HepG2 (cell line): ENCODE measurements at places on chromosomes 7 and 10.
A peak's percentile ranks its signal among the peaks of the same experiment; 100 is the strongest.

- DNase-seq, result no peak
These were observed 191.5 kb downstream of the CELF2 start for GRCh38 chr10:11208908-11209829.

DNA sequence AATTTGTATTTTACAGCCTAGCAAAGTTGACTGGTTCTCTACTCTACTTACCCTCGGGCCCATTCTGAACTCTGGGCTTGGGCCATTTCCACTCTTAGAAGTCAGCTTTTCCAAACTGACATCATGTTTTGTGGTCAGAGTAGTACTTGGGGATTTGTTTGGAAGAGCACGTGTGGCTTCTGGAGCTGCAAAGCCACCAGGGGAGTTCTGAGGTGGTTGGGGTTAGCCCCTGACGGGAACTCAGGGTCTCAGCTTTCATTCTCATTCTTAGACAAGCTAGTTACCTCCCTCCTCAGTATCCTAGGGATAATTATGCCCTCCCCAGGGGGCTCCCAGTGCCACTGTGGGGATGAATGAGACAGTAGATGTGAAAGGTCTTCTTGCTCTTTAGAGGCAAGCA, 647.7 kb upstream of the GALNT17 start:
- DNase-seq, result no peak

- no peak for DNase-seq
These were observed 152.6 kb downstream of the BMPER start for GRCh38 chr7:34057956-34058355.

- no peak for DNase-seq
These were observed 701.3 kb upstream of the KCND2 start for GRCh38 chr7:119571666-119572065.

DNA sequence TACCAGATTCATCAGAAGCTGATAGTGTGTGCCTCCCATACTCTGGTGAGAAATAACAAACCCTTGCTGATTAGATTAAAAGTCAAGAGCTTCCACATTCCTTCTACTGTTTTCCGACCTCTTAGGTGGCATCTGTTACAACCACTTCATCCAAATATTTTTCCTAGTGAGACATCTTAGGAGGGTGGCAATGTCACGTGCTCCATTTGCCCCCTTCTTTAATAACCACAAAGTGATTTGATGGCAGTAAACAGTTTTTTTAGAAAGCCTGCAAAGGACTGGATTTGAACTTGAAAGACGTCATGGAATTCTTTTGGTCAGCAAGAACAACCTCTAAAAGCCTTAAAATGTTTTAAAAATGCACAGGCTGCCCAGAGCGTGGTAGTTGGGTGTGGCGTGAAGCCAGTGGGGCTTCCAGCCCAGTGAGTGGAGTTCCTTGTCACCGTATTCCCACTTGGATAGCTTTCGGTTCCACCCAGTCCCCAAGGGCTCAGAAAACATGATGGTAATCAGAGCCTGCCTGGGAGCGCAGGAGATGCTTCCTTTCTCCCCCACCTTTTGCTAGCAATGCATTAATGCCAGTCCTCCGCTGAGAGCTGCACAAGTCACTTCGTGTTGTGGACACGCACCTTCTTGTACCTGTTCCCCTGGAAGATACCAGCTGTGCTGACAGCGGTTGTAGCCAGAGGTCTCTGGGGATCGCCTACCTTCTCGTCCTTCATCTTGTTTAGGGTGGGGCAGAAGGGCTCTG, 256.4 kb downstream of the KIAA1217 start:
- DNase-seq, result no peak

GRCh38 chr7:24325708-24326107, 41.7 kb downstream of the NPY start:
- no peak for DNase-seq

GRCh38 chr7:100583132-100584053, 2.5 kb downstream of the LRCH4 start:
- no peak for DNase-seq

DNA sequence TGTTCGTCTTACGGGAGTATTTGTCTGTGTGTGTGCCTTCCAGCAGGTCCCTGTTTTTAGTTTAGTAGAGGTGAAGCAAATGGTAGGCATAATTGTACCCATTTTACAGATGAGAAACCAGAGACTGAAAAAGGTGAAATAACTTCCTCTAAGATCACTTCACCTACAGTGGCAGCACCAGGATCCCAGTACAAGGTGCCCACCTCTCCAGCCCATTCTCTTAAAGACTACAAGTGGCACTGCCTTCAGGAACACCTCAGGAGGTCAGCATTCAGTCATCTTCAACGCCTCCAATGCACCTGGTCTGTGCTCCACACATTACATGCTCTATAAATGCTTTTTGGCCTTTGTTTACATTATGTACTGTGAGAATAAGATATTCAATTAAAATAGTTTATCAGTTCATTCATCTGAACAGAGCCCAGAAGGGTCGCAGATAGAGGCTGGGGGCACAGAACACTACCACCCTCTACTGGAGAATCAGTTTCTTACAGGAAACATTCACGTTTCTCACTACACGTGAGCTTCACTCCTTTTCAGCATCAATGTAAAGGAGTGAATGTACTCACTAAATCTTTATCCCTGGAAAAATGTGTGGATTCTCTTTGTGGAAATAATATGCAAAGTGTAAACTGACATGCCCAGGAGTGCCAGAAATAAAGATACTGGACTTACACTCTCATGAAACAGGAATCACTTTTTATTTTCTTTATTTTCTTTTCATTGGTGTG, 45.5 kb upstream of the ABLIM1 start:
- DNase-seq, result peak; percentile 13
